ENCODE measurements at places on chromosomes 2 and 18.

GRCh38 chr2:62814123-62814522, 108.6 kb downstream of the EHBP1 start:
- peak; percentile 38 for DNase-seq

DNA sequence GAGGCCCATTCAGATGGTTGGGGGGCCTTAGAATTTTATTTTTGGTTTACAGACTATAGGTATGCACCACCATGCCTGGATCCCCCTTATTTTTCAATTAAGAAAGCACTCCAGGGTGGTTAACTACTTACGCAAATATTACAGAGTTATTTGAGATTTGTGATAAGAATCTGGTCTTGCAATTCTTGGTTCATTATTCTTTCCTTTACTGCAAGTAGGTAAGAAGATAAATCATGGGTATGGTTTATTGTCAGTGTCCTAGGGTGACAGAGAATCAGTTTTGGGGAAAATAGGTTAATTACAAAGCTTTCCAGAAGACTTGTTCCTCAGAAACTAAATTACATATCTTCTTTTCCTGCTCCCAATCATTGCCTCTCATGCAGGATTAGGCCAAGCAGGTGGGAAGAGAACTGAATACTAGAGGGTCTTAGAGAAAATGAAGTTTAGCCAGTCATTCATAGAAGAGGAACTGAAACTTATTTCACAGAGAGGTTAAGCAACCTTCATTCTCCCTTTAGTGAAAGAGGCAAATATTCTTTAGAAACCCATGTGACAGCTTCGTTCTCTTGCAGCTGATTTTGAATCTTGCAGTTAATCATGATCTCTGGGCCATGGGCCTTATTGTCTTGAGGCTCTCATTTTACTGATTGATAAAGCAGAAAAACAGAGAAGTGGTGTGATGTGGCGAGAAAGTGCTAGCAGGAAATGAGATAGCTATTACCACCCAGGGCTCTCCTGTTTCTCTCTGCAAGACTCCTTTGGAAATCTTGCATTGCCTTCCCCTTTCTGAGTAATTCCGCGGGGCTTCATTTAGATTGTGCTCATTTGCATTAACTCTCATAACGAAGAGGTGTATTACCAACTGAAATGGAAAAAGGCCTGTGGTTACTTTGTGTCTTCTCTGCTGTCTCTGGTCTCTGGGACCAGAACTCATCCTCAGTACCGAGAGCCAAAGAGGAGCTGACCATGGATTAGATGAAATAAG, 44.8 kb upstream of the ARHGAP25 start:
- DNase-seq, result no peak

DNA sequence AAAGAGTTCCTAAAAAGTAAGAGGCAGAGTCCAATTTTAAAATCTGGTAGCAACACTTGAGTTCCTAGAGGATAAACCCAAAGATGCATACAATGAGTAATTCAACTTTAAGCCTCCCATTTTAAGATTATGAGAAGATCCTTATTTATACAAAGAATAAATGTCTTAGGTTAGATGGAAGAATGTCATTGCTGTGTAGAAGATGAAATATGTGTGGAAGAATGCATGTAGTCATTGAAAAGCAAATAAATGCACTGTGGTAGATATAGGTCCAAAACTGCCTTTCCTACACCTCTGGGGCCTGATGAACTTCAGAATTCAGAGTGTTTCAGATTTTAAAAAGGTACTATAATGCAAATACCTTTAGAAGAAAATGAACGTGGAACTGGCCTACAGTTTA, 58.7 kb upstream of the LRP1B start:
- no peak for DNase-seq

DNA sequence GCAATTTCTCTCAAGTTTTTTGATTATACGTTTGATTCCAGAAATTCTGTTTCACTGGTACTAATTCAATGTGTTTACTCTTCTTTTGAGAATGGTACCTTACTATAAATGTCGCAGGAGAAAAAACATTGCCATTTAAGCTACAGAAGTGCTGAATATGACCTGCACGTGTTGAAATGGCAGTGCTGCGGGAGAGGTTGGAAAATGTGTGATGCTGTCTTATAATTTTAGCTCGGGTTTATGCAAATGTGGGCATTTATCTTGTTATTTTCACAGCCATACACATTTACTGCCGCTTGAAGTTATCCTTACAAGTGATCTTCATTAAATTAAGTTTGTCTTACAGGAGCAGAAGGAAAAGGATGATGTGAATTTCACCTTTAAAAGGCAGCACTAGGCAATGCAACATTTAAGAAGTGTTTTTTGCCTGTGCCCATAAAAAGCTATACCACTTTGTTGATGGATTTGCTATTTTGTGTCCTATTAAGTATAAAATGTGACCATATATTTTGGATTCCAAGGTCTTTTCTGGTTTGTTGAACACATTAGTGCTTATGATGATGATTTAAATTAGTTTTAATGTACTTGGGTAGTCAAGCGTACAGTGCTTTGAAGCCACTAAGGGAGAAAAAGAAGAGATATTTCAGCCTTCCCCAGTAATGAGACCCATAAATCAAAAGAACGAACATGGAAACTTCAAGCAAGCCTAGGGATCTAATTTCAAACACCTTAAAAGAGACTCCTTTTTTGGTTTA, 112.1 kb downstream of the LTBP1 start:
- DNase-seq, result no peak

DNA sequence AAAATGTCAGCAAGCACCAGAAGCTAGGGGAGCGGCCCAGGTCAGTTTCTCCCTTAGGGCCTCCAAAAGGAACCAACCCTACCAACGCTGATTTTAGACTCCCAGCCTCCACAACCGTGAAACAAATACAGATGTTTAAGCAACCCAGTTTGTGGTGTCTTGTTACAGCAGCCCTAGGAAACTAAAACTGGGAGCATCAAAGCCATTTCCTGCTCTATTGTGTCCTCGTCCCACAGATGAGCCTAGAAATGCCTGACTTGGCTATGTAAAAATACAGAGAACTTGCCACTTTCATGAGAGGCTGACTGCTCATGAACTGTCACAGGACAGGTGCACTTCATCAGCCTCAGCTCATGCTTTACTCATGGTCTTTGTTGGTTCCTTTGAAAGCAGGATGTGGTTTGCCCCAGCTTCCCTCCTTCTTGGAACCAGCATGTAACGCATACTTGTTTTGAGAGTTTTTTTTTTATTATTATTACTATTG, 97.6 kb upstream of the SLC39A10 start:
- no peak for DNase-seq

DNA sequence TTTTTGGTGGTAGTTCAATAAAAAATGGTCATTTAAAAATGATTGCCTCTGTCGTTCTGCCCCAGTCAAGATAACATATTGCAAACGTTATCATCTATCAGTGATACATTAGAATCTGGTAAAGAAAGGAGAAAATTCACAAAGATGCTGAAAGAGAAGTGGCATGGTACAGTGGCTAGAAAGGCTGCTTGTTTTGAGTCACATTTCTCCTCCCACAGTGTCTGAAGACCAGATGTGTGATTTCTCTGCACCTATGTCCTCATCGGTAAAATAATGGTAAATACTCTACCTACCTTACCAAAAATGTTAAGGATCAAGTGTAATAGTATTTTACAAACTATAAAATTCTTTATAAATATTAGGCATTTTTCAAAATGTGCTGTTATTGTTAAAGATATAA, 76.1 kb upstream of the NOSTRIN start:
- DNase-seq, result no peak

- no peak for DNase-seq
Measured at GRCh38 chr2:241199897-241200821, 11.7 kb downstream of the ANO7 start.

DNA sequence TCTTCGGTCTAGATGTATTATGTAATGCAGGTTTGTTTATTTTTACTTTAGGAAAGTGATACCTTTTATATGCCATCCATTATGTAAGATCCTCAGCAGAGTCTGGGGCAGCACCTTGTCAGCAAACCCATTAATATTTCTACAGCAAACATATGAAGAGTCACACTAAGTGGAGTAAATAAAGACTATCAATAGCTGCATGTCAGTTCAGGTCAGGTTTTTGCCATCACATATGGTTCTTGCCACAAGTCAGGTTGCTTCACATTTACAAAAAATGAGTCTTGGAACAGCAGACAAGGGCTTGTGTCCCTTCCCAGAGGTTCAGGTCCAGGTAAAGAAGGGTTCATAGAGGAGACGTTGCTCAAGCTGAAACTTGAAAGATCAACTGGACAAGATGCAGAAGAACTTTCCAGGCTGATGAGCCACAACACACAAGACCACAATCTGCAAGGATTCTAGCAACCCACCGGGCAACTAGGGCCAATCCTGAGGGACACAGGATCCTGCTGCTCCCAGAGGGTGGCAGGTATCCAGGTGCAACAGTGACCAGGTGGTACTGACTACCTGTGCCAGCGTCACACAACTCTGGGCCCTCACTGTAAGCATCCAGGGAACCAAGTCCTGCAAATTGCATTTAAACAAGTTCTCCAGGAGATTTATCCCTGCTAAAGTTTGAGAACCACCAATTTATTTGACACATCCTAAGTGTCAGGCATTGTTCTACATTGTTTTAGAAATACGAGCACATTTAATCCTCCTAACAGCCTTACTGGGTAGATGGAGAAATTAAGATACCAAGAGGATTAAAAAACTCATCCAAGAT, 215.8 kb downstream of the ALPK2 start:
- DNase-seq, result no peak

DNA sequence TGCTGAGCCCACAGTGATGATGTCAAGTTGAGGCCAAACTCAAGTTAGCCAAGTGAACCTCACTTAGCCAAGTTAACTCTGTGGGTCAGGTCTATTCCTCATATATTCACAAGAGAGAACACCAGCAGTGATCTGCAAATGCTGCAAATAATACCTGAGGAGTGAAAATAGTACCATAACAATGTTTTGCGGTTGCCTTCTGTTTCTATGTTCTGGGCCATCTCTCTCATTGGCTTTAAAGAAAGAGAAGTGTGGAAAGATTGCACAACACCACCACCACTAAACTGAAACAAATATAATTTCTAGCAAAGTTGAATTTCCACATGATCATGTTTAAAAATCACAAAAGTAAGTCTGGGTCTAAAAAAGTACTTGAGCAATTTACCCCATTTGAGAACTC, 211.1 kb upstream of the GALNT5 start:
- DNase-seq, result no peak

DNA sequence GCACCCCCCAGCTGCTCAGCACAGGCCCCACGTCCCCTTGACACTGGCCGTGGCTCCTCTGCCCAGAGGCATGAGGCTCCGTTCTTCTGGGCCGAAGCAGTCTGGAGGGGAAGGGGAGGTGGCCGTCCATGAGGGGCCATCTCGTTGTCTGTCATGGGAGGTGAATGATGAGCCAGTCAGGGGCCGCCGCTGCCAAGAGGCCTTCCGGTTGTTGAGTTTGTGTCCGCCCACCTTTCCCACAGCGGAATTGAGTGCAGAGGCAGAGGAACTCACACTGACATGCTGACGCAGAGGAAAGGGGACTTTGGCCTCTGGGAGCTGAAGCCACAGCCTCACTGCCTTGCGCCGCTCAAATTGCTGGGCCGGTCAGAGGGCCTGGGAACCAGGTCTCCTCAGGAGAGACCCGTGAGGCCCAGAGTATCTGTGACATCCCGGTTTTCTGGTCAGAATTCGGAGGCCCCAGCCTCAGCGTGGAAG, 268.4 kb downstream of the ATAD2B start:
- no peak for DNase-seq

DNA sequence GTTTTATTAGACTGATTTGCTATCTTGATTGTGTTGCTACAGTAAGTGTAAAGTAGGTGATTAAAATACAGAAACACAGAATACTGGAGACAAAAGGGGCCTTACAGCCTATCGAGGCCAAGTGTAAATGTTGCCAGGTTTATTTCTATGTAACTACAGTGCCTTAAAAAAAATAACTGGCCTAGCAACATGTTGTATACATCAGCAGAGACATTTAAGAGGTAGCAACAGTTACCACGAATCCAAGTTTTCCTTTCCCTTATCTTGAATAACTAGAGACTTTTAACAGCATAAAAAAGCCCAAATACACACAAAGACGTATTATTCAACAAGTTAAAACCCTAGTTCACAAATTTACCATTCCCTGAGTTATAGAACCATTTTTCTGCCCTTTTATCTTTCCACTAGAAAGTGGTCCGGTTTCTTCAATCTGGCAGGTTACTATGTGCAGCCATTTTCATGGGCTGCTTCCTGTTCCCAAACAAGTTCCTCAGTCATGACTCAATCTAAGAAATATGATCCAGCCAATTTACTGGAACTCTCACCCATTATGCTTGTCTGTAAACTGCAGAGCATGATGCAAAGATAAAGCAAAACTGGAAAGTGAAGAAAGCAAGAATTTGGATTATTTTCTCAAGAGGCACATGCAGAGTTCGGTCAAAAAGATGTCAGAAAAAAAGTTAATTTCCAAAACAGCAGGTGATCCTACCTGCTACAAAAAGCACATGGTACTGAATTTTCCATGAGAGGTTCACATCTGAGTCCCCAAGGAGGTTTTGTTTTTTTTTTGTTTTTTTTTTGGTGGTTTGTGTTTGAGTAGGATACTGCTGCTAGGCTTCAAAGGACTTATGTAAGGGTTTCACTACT, 22.2 kb downstream of the NFE2L2 start:
- DNase-seq, result peak; percentile 62

DNA sequence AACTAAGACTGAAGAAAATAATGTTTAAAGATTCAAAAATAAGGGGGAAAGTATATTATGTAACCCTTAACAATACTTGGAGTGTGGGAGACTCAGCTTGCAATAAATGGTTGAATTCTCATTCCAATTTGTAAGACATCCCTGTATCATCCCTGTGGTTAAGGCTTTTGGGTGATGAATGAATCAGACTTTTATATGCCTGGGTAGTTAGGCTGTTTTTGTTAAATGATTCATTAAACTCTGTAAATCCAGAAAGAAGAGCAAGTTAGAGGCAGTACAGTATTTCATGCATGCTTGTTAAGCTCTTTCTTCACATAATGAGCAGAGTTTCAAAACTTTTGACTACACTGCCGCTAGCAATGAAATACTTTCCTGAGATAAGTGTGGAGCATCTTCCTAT, 948.8 kb downstream of the SOCS6 start:
- DNase-seq, result no peak

GRCh38 chr2:169978402-169979017, 151.3 kb downstream of the UBR3 start:
- no peak for DNase-seq
